Activated T-helper 1 cell treated with anti-CD3 and anti-CD28 coated beads, Interleukin-2, amount 50 U/mL, for 16 hours (primary cell): ENCODE measurements at places on chromosomes 6 and 20.

DNA sequence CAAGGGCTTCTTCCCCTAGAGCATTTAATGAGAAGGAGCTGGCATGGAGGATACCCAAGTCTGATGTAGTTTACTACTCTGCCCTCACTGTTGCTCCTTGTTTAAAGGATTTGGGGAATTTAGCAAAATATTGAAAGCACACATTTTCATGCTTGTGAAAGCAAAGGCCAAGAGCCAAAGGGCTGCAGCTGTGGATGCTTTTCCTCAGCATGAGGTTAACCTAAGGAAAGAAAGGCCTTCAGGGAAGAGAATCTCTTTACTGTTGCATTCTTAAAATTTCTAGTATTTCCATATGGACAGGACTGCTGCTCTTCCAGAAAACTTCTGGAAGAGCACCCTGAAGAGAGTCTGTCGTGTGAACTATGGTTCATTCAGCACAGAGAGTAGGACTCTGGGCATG lies 45.9 kb upstream of the SASH1 start:
- DNase-seq, result no peak

- no peak for DNase-seq
Measured at GRCh38 chr6:140043357-140043756, 668.9 kb upstream of the CITED2 start.

DNA sequence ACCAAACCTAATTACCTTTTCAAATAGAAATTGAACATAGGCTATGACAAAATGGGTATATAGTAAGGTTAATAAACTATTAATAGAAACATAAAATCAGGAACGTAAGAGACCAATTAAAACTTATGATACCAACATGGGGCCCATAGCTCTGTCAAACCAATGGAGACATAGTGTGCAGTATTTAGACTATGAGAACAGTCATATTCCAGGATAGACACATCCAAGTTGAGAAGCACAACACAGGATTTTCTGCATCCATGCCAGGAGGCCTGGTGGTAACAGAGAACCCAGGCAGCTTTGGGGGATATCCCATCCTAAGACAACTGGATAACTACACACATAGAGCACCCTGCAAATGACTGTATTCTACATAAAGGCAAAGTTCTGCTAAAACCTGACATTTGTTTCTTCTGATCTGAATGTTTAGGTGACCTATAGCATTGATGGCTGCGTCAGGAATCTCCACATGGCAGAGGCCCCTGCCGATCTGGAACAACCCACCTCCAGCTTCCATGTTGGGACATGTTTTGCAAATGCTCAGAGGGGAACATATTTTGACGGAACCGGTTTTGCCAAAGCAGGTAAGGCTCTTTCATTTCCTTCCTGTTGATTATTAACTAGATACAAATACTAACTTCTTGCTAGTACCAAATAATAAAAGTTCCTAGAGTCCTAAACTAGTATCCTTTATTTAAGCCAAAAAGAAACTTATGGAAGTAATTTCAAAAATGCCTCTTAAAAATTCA lies 202.7 kb downstream of the ARHGAP18 start:
- no peak for DNase-seq

DNA sequence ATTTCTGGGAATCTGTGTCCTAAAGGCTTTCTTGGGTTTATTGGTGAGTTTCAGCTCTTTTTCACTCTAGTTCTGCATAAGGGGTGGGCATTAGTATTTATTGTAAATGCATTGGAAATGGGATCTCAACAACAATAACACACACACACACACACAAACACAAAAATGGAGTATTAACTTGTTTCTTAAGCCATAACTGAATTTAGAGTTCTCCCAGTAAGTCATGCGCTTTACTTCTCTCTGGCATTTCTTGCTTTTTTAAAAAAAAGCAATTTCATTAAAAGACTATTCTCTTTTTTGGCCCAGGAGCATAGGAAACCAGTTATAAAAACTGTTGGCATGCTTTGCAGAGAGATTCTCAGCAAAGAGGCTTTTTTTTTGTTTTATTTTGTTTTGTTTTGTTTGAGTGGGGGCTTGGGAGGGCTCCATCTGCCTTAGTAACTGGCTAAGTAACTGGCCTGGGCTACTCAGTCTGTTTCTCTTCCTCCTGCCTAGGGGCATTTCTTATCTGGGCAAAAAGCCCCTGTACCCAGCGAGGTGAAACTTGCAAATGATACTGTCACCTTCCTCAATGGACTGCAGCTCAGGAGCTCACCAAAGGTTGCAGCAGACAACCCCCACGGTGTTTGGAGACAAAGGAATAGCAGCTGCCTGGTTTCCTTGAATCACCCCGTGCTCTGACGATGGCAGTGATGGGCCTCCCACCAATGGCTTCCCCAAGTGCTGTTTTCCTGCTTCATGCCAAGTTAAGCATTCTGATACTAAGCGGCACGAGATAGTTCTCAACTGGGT lies 128.5 kb downstream of the BCAS1 start:
- DNase-seq, result no peak

- DNase-seq, result no peak
Measured at GRCh38 chr6:104019075-104019753, 840.5 kb downstream of the HACE1 start.

- DNase-seq, result no peak
Measured at GRCh38 chr6:15439410-15440025, 193.6 kb downstream of the JARID2 start.

- DNase-seq, result no peak
Measured at GRCh38 chr6:166173281-166173951, 5.8 kb upstream of the TBXT start.

DNA sequence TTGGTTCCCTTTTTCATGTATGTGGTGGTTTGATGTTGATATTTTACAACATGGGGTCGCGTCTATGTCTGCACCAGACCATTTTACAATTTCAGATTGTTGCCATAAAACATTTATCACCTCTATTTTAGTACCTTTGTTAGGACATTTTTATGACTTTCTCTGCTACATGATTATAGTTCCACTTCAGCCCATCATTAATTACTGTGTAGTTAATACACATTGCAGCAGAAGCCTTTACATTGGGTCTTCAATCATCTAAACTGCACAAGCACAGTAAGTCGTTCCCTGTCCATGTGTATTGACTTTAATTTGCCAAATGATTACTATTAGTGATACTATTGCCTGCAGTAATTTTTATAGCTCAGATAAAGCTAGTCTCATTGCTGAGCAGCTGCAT lies 15.7 kb upstream of the TMEM217 start:
- no peak for DNase-seq

- no peak for DNase-seq
Measured at GRCh38 chr6:89966228-89966544, 71.9 kb downstream of the GJA10 start.

GRCh38 chr6:137571854-137572253 lies 77.7 kb upstream of the OLIG3 start:
- DNase-seq, result peak; percentile 23

DNA sequence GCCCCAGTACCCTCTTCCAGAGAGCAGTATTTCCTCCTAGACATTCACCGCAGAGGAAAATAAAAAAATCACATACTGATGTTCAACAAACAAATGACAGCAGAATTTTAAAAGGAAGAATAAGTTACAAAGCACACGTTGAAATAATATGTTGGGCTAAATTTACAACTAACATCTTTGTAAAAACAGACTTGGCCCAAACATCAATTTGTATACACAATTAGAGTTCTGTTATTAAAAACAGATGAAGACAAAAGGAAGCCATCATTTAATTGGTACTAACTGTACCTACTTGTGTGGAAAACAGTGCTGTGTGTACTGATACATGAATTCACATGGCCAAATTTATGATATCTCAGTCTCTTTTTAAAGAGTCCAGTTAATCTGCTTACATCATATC lies 46.3 kb downstream of the KIF6 start:
- DNase-seq, result no peak

GRCh38 chr6:54695815-54696214 lies 150.8 kb upstream of the FAM83B start:
- no peak for DNase-seq

DNA sequence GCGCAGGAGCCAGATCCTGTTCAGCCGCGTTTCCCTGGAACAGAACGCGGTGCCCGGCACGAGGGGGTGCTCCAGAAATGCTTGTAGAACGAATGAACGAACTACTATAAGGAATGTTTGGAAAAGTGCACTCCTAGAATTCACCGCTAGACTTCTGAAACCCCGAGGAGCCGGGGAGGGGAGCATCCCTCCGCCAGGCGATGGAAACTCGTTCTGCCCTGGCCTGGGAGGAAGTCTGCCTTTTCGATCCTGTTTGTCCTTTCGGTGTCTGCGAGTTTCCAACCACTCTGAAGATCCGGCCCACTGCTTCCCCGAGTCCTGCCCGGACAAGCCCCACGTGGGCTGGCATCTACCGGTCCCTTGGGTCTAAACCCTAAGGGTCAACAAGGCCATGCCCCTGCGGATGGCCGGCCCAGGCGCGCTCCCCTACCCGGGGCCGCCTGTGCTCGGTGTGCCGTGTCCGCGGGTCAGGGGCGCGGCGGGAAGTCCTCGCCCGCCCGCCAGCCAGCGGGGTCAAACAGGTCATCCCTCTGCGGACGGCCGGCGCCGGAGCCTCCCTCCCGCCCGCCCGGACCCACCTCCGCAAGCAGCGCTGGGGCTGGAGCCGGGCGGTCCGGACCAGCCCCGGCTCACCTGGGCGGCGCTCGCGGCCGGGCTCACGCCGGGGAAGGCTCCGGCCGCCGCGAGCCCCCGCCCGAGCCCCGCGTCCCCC lies 526 bp downstream of the SULF2 start:
- no peak for DNase-seq

DNA sequence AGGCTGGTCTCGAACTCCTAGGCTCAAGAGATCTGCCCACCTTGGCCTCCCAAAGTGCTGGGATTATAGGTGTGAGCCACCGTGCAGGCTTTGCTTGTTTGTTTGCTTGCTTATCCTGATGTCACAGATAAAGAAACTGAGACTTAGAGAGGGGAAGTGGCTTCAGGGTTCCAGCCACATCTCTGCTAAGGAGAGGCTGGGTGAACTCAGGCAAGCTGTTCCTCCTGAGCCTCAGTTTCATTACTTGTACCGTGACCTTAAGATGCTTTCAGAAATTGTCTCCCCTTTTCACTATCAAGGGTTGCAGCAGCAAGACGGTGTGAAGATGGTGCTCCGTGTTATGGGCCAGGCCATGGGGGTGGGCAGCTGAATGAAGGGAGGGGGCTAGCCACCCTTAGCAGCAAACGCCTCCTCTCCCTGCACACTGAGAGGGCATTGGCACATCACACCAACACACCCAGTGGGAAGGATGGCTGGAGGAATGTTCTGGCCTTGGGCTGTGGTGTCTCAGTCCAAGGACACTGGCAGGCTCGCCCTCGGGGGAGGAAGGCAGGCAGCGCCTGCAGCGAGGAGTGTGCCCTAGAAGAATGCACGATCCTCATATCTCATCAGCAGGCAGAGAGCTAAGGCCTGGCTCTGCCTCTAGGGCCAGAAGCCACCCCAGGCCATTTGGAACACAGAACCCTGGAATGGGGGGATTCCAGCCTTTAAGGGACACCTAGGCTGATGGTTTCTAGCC lies 48.2 kb upstream of the TLDC2 start:
- DNase-seq, result no peak

GRCh38 chr20:24485981-24486380 lies 16.6 kb downstream of the SYNDIG1 start:
- no peak for DNase-seq

DNA sequence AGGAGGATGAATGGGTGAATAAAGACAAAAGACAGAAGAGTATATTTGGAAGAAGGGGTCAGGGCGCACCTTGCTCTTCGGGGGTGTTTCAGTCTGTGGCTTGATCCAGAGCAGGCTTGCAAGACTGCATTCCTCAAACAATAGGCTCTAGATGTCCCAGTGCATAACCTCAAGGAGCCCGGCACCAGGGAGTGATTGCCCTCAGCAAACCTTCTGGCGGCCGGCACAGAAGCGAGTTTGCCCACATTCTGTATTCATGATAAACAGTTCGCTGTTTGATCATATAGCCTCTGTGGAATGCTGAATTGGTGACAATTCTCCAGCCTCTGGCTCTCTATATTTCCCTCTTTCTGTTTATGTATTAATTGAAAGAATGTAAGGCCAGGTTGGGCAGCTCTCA lies 29.7 kb upstream of the HLA-DRB5 start:
- DNase-seq, result no peak

GRCh38 chr20:8809107-8809953 lies 259.6 kb upstream of the PLCB4 start:
- DNase-seq, result no peak

DNA sequence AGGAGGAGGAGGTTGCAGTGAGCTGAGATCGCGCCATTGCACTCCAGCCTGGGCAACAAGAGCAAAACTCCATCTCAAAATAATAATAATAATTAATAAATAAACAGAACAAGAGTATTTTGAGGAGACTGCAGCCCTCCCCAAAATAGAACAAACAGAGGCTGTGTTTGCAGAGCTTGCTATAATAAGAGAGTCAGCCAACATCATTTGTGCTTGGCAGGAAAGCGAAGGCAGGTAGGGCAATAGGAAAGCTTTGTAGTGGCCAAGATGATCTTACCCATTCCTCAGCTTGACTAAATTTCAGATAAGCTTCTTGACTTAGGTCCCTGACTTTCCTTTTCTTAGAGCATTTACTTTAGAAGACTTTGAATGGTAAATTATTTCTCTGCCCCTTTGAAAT lies 6.7 kb downstream of the C6orf141 start:
- no peak for DNase-seq

GRCh38 chr6:43575105-43575771 lies 600 bp downstream of the XPO5 start:
- DNase-seq, result no peak

GRCh38 chr6:82245376-82245775 lies 2.2 kb downstream of the IBTK start:
- no peak for DNase-seq

DNA sequence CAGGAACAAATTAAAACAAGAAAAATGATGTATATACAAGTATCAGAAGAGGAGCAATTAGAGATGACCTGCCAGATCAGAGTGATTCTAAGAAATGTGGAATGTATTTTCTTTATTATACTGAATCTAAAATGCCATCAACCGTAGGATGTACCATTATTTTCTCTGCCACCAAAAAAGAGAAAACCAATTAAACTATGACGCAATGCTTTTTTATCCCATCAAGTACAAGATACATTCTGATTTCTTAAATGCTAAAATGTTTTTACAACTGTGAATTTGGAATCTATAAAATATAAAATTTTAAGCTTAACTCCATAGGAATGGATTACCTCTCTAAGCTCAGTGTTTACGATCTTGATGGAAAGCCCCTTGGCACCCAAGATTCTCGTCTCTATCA lies 85.9 kb downstream of the PHACTR1 start:
- DNase-seq, result no peak

DNA sequence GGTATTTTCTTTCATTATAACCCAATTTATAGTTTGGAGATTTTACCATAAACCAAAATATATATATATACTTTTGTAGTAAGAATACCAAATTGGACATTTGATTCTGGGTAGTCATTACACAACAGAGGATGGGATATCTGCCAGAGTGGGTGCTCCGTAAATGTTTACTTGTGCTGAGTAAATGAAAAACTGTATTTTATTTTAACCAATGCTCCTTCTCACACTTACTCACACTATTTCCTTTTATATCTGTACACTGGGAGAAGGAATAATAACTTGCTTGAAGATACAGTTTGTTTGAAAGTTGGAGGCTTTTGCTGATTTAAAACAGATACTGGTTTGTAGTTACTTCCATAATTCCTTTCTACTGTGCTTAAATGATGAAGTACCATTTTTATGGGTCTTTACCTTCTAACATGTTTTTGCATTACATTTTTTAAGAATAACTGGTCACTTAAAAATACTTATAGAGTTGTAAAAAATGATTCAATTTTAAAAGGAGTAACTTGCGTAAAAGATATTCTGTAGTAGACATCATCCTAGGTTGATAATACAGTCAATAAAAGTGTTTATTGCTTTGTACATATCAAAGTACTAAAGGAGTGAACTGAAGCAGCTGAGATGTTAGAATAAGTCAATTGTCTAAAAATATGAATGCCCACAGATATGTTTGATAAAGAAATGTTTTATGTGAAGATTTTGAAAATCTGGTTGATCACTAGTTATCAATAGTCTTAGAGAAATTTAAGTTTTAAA lies 411.7 kb downstream of the UTRN start:
- DNase-seq, result no peak
